ENCODE measurements at places on chromosomes 6 and 20. TPM values are rescaled to one million over a fixed set of nuclear protein-coding genes. Genes with fewer than 3 reads are reported as not detected.

Gene TAF11
- polyA plus RNA-seq, result 20.0 TPM

DNA sequence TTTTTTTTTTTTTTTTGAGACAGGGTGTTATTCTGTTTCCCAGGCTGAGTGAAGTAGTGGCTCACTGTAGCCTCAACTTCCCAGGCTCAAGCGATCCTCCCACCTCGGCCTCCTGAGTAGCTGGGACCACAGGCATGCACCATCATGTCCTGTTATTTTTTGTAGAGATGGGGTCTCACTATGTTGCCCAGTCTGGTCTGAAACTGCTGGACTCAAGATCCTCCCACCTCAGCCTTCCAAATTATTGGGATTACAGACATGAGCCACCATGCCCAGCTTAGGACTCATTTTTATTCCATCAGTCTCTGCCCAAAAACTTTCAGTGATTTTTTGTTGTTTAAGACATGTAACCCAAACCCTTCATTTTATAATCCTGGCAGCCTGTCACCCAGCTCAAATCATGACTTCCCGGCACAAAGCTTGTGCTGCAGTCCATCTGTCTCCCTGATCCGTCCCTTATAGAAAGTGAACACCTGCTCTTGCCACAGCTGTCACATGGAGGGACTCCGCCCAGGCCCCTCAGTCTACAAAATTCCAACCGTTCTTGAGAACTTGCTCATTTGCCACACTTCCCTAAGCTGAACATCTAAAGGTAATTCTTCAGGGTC is 183.9 kb upstream of the JARID2 start:
- no peak for DNase-seq

- no peak for DNase-seq
These were observed 42.6 kb downstream of the UQCC2 start for GRCh38 chr6:33668914-33669313.

GRCh38 chr6:164000276-164000675 is 585.8 kb downstream of the QKI start:
- no peak for DNase-seq
